PC-9 (cell line): ENCODE measurements at places on chromosomes 2 and 18. TPM values are rescaled to one million over a fixed set of nuclear protein-coding genes. Genes with fewer than 3 reads are reported as not detected.

DNA sequence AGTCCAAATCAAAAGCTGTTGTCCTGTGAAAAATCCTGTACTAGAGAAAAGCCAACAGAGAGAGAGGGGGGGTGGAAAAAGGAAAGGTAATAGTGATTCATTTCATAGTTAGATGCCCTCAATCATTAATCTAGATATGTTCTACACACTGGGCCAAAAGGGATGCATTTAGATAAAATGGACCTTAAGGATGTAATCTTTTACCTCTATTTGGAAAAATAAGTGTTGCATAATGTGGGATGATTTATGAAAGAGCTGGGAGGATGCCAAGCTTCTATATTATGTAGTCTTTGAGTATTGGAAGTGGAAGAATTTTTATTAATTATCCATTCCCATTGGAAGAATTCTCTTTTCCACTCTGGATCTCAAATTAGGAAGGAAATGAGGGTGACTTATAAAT lies 480.5 kb upstream of the ZEB2 start:
- H3K27me3 ChIP-seq = no peaks in the 10 kb centered on the region
- no peak for DNase-seq
- H3K4me3 ChIP-seq = no peak overlapping the region
- H3K27ac ChIP-seq = no peak overlapping the region

DNA sequence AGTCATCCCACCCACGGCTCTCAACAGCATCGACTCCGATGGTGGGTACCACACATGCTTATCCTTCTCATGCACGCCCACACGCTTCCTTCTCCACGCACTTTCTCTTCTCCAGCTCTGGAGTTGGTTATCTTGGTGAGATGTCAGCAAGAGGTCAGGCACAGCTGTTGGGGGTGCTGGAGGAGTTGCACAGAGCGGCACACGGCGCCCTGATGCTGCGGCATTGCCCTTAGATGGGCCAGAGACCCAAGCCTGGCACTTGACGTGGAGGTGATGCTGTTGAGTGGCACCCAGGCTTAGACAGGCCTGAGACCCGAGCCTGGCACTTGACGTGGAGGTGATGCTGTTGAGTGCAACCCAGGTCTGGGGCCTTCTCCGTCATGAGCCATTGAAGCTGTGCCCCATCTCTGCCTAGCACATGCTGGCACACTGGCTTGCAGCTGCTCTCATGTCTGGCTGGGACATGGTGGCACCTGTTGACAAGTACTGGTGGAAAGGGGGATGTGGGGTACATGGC lies 83.2 kb downstream of the DGKD start:
- peaks cover 17% of the 10 kb centered on the region; the same call in 1 of the 2 replicates for H3K36me3 ChIP-seq
- no peak overlapping the region for H3K4me3 ChIP-seq
- H3K27ac ChIP-seq = no peak overlapping the region
- no peak for DNase-seq
- no peaks in the 10 kb centered on the region for H3K4me1 ChIP-seq

FBXO41 gene
- total RNA-seq = 16.4 and 25.8 TPM in 2 replicates

GNAL gene
- total RNA-seq = 0.98 and 3.3 TPM in 2 replicates
